Hippocampal formation (tissue), 2 donors: ENCODE measurements at places on chromosomes 5 and 9.
A peak's percentile ranks its signal among the peaks of the same experiment; 100 is the strongest.

DNA sequence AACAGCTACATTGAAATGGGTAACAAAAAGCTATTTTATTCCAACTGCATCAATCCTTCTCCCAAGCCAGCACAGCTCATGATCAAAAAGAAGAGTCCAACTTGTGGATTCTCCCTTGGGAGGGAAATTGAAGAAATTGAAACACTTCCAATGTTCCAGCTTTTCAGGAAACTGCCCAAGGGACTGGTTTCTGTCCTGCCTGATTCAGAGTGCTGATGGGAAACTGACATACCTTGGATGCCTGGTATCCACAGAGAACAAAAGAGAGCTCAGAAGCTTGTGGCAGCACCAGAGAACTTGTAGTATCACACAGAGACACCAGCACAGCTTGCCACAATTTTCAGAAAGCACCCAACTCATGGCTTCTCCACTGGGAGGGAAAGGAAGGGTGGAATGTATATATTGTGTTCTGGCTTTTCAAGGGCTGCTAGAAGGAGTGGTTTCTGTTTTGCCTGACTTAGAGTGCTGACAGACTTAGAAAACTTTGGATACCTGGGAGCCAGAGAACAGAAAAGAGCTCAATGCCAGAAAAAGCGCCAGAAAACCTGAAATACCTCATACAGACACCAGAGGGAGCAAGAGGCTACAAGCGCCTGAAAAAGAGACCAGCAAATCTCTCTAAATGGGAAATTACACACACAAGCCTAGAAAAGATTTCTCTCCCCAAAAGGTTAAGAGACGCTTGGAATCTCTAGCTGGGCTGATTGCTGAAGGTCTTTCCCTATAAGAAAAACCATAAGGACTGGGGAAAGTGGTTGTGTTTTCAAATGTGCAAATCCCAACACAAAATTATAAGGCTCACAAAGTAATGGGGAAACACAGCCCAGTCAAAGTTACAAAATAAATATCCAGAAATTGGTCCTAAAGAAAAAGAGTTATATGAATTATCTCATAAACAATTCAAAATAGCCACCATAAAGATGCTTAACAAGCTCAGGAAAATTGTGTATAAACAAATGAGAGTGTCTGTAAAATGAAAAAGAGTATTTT, 178.8 kb downstream of the SPOCK1 start:
- peak; percentile 35 for DNase-seq

DNA sequence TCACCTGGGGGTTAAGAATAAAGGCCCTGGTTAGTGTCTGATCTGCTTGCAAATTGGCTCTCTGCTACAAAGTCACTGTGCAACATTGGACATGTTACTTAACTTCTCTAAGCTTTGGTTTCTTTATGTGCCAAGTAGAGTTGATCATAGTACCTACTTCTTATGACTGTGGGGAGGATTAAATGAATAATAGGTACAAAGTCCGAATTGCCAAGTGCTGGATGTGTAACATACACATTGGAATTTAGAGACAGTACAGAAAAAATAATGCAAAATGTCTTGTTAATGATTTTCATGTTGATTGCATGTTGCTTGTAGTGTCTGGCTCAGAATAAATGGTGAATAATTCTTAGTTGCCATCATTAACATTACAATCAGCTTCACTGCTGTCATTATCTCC, 2.2 kb downstream of the DOCK8 start:
- no peak for DNase-seq

GRCh38 chr5:138148811-138149210, 9.6 kb upstream of the NME5 start:
- no peak for DNase-seq

- DNase-seq: no peak
Measured at GRCh38 chr5:71727978-71728377, 8.9 kb downstream of the CARTPT start.

DNA sequence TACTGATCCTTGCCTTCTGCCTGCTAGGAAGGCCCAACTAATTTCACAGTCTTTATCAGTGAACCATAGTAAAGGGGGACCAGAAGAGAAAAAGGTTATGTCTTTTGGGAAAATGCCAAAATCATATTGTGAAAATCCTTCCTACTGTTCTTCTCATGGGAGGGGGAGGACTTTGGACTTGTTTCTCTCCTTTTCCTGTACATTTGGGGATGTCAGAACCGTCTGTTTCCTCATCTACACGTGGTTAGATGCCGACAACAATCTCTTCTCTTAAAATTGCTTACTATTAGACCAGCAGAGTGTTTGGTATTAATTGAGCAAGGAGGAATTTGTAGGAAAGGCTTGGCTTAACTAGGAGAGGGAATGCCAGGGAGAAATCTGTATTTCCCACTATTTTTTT, 77.2 kb downstream of the TMC1 start:
- no peak for DNase-seq

DNA sequence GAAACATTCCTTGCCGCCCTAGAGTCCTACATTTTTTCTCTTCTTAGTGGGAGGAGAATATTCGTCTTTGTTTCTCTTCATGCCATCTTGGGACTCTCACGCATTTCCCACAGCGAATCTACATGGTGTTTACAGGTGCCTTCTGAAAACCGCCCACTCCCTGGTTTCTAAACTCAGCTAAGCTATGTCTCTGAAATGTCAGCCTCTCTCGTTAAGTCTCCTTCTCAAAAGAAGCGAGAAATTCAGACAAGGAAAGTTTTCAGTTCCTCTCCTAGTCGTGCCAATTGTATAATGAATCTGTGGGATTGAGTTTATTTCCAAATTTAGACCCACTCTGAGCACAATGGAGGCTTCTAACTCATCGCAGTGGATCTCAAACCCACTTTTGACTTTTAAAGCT, 186.8 kb upstream of the NFIB start:
- no peak for DNase-seq

GRCh38 chr5:148902478-148902877, 76.1 kb downstream of the ADRB2 start:
- DNase-seq: no peak

DNA sequence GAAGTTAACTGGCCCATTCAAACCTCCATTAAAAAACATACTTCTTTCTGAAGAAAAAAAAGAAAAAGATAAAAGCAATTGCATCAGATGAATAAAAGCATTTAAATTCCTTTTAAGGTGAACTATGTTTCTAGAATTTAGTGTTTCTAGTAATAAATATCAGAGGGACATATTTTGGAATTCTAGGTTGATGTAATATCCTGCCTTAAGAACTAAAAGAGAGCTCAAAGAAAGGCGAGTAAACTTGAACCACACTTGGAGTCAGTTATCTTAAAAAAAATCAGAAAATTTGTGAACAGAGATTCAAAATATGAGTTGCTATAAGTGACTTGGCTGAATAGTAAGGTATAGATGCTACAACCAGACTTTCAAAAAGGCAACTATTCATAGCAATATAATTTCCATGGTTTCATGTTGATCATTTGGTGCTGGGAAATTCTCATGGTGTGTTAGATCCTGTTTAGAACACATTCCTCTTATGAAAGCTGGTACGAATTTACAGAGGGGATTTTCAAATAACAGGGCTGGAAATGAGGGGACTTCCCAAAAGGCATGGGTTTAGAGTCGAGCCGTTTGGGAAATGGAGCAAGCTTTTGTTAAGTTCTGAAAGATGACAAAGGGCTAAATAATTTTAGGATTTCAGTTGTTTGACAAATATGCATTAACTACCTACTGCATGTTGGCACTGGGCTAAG, 37.6 kb upstream of the RAI14 start:
- DNase-seq: no peak

- DNase-seq: peak; percentile 85
Measured at GRCh38 chr5:108727651-108728565, 19.8 kb upstream of the FER start.

DNA sequence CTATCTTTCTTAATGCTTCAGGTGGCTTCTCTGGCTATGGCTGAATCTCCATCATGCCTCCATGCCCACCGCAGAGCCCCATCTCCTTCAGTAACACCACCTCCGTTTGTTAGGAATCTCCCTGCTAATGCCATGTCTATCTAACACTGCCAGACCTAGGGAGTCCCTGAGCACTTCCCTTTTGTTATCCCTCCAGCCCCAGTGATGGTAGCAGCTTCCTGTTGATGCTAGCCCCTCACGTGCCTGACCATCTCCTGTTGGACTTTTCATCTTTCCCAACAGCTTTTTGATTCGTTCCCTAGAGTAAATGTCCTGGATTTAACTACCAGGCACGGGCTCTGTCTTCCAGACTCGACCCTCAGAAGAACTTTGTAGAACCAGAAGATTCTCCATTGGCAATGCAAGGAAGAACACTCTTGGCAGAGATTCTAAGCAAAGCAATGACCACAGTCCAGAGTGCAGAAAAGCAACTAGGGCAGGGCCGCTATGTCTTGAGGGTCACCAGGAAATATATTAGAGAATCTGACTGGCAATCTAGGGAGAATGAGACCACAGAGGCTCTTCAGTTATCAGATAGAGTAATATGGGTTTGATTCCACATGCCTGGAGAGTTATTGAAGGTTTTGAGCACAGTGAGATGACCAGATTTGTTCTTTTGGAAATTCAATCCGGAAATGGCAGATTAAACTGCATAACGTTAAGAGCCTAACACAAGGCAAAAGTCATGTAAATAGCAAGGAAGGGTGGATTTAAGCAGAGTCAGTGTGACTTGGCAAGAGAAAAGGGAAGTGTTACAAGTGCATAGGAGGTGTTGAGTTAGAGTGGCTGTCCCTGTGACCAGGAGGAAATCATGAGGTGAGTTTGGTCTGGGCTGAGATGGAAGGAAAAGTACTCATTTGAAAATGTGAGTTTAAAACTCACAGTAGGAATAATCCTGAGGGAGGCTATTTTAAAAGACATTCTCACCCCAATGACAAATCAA, 555.2 kb downstream of the ACTL7B start:
- no peak for DNase-seq

DNA sequence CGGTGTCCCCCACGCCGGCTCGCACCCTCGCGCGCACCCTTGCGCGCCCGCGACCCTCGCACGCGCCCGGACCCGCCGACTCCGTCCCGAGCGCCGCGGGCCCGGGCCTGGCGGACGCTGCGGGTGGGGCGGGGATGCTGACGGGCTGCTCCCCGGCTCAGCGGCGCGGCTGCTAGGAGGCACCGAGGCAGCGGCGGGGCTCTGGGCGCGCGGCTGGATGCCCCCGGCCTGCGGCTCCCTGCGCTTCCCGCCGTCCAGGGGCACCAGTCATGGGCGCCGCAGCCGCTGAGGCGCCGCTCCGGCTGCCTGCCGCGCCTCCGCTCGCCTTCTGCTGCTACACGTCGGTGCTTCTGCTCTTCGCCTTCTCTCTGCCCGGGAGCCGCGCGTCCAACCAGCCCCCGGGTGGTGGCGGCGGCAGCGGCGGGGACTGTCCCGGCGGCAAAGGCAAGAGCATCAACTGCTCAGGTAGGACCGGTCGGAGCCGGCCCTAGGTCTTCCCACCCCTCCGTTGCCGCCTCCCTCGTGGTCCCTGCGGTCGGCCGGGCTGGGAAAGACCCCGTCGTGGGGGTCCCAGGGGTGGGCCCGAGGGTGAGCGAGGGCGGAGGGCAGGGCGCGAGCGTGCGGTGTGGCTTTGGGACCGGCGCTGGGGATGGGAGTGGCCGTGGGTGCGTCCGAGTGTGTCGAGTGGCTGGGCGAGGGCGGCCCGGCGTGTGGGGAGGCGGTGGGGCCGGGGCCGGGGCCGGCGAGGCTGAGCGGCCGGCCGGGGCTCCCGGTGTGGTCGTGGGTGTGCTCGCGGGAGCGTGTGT, 530 bp downstream of the TMEFF1 start:
- no peak for DNase-seq

GRCh38 chr9:110918316-110919049, 119.8 kb downstream of the LPAR1 start:
- no peak for DNase-seq

DNA sequence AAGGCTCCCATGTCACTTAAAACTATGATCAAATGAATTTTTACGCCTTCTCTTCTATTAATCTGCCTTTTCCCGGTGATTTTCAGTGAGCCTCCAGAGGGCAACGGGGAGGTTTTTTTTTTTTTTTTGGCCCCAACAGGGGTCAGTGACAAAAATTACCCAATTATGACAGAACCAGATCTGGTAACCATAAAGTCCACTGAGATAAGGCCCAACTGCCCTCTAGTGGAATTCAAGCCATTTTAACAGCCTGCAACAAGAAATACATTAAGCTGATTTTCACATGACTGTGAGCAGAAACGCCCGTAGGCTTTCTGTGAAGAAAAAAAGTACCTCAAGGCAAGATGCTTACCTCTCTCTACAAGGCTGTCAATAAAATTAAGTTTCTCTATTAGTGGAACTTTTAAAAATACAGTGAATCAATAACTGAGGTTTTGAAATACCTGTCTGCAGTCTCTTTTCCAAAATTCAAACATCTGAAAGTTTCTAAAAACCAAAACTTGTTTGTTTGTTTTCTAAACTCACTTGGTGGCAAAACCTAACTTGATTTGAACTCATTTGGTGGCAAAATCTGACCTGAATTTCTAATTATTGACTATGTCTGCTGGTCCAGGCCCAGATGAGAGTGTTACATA, 49.7 kb upstream of the FST start:
- DNase-seq: no peak

DNA sequence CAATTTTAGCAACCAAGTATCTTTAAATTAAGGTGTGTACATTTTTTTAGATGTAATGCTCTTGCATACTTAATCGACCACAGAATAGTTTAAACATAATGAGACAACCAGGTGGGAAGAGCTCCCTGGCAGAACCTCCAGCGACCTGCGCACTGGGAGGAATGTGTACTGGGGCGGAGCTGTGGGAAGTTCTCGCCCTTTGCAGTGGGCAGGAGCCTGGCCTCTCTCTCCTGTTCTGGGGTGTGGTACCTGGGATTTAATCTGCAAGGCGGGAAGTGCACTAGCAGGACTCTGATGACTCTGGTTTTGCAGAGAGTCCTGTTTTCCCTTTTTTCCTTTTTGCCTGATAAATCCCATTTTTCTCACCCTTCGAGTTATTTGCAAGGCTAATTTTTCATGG, 150.7 kb downstream of the SLC28A3 start:
- no peak for DNase-seq

- DNase-seq: no peak
Measured at GRCh38 chr5:172180936-172181335, 7.1 kb downstream of the STK10 start.

DNA sequence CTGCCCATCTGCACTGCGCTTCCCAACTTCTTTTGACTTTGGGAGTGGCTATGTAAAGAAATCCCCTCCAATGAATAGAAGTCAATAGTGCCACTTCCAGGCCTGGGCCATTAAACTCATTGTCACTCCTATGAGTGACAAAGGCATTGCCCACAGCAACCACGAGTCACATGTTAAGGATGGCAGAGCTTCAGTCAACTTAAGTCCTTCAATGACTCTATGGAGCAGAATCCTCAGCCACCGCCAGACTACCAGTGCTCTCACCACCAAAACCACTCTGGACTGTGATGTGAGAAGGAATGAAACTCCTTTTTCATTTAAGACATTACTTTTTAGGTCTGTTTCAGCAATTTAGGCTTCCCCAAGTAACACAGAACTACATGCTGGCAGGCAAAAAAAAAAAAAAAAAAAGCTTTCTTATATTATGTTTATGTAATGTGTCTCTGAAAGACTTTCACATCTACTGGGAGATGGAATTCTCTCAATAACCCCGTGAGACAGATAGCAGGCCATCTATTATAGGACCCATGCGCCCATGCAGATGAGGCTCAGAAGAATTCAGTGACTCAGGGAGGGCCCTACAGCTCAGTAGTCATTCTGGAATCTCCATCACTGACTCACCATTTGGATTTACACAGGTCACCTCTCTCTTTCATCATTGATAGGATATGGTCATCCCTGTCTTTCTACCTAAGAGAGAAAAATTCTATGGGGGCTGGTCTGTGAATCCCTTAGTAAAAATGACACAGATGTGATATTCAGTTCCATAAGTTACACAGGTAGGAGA, 180.5 kb downstream of the CEMIP2 start:
- no peak for DNase-seq
